Activated naive CD8-positive, alpha-beta T cell treated with anti-CD3 and anti-CD28 coated beads, Interleukin-2, amount 10 ng/mL, durations not matched to agents 7 days and 5 days (primary cell): ENCODE measurements at places on chromosomes 12 and 14. TPM values are rescaled to one million over a fixed set of nuclear protein-coding genes. Genes with fewer than 3 reads are reported as not detected.

- peaks cover 13% of the 10 kb centered on the region for H3K4me1 ChIP-seq
- H3K27me3 ChIP-seq, result no peaks in the 10 kb centered on the region
- no peak for DNase-seq
- no peak overlapping the region for H3K4me3 ChIP-seq
Observed at GRCh38 chr14:69376439-69376838, 21.7 kb downstream of the ERH start.

GRCh38 chr12:80937391-80938238 is at the start of gene LIN7A:
Gene LIN7A, minus strand, starts transcription at chr12:80937934. Its CDS starts 212 bp downstream, at chr12:80937722.
- H3K4me1 ChIP-seq, result peaks cover 3% of the 10 kb centered on the region
- H3K27ac ChIP-seq, result no peak within 1 kb of the TSS
- DNase-seq, result no peak

DNA sequence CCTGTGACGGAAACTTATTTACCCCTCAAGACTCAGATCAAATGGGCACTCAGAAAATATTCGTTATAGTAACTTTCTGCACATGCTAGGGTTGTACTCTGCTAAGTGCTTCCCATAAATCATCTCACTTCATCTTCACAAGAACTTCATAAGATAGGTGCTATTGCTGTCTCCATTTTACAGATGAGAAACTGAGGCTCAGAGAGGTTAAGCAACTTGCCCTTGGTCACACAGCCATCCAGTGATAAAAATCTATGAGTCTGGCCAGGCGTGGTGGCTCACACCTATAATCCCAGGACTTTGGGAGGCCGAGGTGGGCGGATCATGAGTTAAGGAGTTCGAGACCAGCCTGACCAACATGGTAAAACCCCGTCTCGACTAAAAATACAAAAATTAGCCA is 33.2 kb upstream of the LHX5 start:
- no peaks in the 10 kb centered on the region for H3K4me1 ChIP-seq
- DNase-seq, result no peak
- H3K4me3 ChIP-seq, result no peak overlapping the region
- H3K36me3 ChIP-seq, result no peaks in the 10 kb centered on the region

DNA sequence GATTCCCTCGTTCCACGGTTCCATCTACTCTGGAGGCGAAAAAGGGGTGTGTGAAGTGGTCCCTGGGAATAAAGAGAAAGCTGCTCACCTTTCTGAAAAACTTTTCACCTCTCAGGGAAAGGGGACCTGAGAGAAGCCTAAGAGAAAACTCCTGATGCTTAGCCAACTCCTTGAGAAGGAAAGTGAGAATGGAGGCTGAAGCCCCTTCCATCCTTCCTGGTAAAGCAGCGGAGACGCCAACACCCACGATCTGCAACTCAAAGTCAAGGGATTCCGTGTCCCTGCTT is 110.0 kb downstream of the ARF6 start:
- H3K4me1 ChIP-seq, result peaks cover 47% of the 10 kb centered on the region
- H3K27me3 ChIP-seq, result no peaks in the 10 kb centered on the region
- H3K36me3 ChIP-seq, result peaks cover 11% of the 10 kb centered on the region
- DNase-seq, result no peak

DNA sequence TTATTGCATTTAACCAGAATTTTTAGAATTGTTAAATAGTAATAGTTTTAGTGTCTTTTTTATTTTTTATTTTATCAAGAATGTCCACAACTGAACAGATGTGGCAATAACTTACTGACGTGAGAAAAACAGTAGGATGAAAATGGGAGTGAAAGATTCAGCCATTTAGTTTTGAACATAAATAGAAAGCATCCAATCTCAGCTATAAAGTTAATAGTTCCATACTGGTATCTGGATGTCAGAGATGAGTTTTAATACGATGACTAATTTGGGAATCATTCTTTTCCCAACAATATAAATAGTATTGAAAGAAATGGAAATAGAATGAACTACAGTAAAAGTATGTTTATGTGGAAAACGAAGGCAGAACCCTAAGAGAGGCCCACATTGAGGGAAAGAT is 159.4 kb downstream of the EPS8 start:
- H3K4me1 ChIP-seq, result no peaks in the 10 kb centered on the region
- H3K4me3 ChIP-seq, result no peak overlapping the region
- H3K36me3 ChIP-seq, result no peaks in the 10 kb centered on the region
- no peak for DNase-seq
- no peak overlapping the region for H3K27ac ChIP-seq

DNA sequence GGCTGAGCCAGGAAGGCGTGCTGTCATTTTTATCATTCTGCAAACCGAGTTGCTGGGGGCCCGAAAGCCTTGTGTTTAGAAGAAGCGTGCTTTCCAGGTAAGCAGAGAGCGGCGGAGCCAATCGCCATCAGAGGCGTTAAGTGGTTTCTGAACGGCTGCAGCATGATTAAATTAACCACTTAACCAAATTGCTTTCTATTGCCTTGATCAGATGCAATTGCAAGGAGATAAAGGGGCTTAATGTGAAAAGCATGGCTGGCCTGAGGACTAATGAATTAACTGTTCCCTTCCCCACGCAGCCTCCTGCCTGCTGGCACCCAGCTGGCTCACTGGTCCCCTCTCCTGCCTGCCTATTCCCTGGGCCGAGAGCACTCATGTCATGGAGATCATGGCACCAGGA is 36.6 kb upstream of the CHGA start:
- H3K4me1 ChIP-seq, result peaks cover 1% of the 10 kb centered on the region
- no peak overlapping the region for H3K27ac ChIP-seq
- H3K27me3 ChIP-seq, result peaks cover 25% of the 10 kb centered on the region

- DNase-seq, result no peak
- peaks cover 12% of the 10 kb centered on the region for H3K27me3 ChIP-seq
Observed at GRCh38 chr12:48811437-48812090, 6.7 kb upstream of the CACNB3 start.

GRCh38 chr14:100587086-100587762 is at the start of gene BEGAIN:
Gene BEGAIN, minus strand, starts transcription at chr14:100587417. Its CDS starts 127 bp downstream, at chr14:100587290.
- peaks cover 18% of the 10 kb centered on the region for H3K27me3 ChIP-seq
- H3K36me3 ChIP-seq, result no peaks in the 10 kb centered on the region

GRCh38 chr14:95514131-95515079 is 2.0 kb downstream of the SYNE3 start:
- H3K27me3 ChIP-seq, result no peaks in the 10 kb centered on the region
- no peak for DNase-seq
- H3K4me1 ChIP-seq, result peaks cover 54% of the 10 kb centered on the region
- H3K27ac ChIP-seq, result peak overlapping the region; percentile 74
- H3K4me3 ChIP-seq, result peak overlapping the region; percentile 92

GRCh38 chr12:96187956-96188355 is 6.2 kb upstream of the ELK3 start:
- no peak overlapping the region for H3K4me3 ChIP-seq
- H3K4me1 ChIP-seq, result peaks cover 21% of the 10 kb centered on the region
- no peaks in the 10 kb centered on the region for H3K27me3 ChIP-seq
- no peaks in the 10 kb centered on the region for H3K36me3 ChIP-seq
- H3K27ac ChIP-seq, result no peak overlapping the region

- H3K27ac ChIP-seq, result no peak overlapping the region
- no peaks in the 10 kb centered on the region for H3K36me3 ChIP-seq
- H3K4me3 ChIP-seq, result no peak overlapping the region
- H3K27me3 ChIP-seq, result peaks cover 14% of the 10 kb centered on the region
Observed at GRCh38 chr12:120337730-120338129, 10.2 kb upstream of the PLA2G1B start.

- H3K4me3 ChIP-seq, result no peak overlapping the region
- H3K4me1 ChIP-seq, result peaks cover 19% of the 10 kb centered on the region
- DNase-seq, result no peak
- peaks cover 23% of the 10 kb centered on the region for H3K27me3 ChIP-seq
- no peak overlapping the region for H3K27ac ChIP-seq
Observed at GRCh38 chr12:75337905-75338304, 3.4 kb downstream of the GLIPR1L1 start.

DNA sequence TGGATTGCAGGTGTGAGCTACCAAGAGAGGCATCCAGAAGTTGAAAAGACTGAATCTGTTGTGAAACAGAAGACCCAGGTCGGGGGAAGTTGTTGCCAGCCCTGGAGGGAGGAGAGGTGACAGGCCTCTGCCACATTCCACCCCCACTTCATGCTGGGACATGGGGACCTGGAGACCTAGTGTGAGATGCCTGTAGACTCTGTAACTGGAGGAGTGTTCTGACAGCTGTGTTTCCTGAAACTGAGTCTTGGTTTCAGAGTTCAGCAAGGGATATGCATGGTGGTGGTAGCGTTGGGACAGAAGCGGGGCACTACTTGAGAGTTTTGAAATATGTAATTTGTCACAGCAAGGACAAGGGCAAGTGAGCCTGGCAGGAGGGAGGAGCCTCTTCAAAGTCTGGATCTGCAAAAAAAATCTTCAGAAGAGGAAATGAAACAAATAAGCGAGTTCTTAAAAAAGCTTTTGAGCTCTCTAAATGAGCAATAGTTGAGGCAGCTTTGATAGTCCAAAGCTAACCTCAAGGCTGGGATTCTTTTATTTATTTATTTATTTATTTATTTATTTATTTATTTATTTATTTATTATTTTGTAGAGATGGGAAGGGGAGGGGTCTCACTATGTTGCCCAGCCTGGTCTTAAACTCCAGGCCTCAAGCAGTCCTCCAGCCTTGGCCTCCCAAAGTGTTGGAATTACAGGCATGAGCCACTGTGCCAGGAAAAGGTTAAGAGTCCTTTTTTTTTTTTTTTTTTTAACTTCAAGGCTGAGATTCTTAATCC is 58.9 kb upstream of the EEA1 start:
- no peaks in the 10 kb centered on the region for H3K36me3 ChIP-seq
- H3K27ac ChIP-seq, result peak overlapping the region; percentile 49
- peaks cover 8% of the 10 kb centered on the region for H3K4me1 ChIP-seq
- peak; percentile 33 for DNase-seq

GRCh38 chr12:96383991-96384390 is 16.2 kb downstream of the CDK17 start:
- H3K27ac ChIP-seq, result no peak overlapping the region
- peaks cover 40% of the 10 kb centered on the region for H3K4me1 ChIP-seq
- DNase-seq, result no peak
- no peaks in the 10 kb centered on the region for H3K27me3 ChIP-seq
- peaks cover 41% of the 10 kb centered on the region for H3K36me3 ChIP-seq

GRCh38 chr12:3446653-3447270 is 44.2 kb upstream of the PRMT8 start:
- no peaks in the 10 kb centered on the region for H3K4me1 ChIP-seq
- no peak for DNase-seq

DNA sequence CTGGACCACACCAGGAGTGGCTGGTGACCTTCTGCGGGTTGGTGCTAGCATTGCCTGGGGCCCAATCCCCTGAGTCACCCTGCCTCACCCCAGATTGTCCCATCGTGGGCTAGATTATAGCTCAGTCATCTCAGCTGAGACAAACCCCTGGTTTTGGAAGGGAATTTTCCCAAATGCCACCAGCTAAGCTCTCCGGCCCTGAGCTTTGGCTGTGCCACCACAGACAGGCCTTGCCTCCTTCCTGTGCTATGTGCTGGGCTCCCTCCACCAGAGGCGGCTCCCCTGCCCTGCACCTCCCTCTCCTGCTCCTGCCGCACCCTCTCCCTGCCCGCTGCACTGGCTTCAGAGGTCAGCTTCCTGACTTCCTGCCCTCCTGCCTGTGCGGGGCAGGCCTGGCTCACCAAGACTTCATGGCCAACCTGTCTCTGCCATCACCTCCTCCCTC is 196.3 kb downstream of the TSPAN9 start:
- H3K27ac ChIP-seq, result no peak overlapping the region
- peaks cover 8% of the 10 kb centered on the region for H3K27me3 ChIP-seq
- DNase-seq, result no peak

- peak overlapping the region; percentile 30 for H3K27ac ChIP-seq
- H3K4me3 ChIP-seq, result peak overlapping the region; percentile 10
Observed at GRCh38 chr12:3275171-3276041, 198.2 kb downstream of the TSPAN9 start.

DNA sequence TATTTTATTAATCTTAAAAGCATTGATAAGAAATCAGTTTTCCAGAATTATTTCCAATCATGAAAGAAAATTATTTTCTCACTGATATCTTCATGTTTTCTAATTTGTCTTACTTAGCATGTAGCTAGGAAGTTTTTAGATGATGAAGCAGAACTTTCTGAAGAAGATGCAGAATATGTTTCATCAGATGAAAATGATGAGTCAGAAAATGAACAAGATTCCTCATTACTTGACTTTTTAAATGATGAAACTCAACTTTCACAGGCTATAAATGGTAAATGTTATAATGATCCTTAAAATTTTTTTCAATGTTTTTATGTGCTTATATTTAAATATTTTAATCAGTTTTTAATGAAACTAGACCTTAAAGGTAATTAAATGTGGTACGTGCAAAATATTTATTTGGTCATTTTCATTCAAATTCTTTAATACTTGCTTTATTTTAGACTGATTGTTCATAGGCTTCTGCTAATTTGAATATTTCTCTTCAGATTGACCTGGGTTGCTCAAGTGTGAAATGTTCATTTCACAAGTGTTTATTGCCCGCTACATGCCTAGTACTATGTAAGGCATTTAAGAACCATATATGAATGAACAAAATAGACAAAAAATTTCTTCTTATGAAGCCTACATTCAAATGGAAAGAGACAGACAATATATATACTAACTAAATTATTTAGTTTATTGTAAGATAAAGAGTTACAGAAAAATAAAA is 49.5 kb downstream of the FANCM start:
- DNase-seq, result no peak
- no peak overlapping the region for H3K27ac ChIP-seq
- no peaks in the 10 kb centered on the region for H3K4me1 ChIP-seq

The TAS2R30 gene
- 3.3 TPM for total RNA-seq

The PLEKHD1 gene
- total RNA-seq, result 0.11 TPM

The SLC6A13 gene
- 0.68 TPM for total RNA-seq

The DTX1 gene
- total RNA-seq, result 0.57 TPM

The PLEKHH1 gene
- 1.0 TPM for total RNA-seq

The RD3L gene
- not detected for total RNA-seq

The AGAP2 gene
- 71.6 TPM for total RNA-seq
